ENCODE measurements at places on chromosomes 3 and 15. TPM values are rescaled to one million over a fixed set of nuclear protein-coding genes. Genes with fewer than 3 reads are reported as not detected.
A peak's percentile ranks its signal among the peaks of the same experiment; 100 is the strongest.

THAP10 gene
- total RNA-seq = 2.3 TPM

DNA sequence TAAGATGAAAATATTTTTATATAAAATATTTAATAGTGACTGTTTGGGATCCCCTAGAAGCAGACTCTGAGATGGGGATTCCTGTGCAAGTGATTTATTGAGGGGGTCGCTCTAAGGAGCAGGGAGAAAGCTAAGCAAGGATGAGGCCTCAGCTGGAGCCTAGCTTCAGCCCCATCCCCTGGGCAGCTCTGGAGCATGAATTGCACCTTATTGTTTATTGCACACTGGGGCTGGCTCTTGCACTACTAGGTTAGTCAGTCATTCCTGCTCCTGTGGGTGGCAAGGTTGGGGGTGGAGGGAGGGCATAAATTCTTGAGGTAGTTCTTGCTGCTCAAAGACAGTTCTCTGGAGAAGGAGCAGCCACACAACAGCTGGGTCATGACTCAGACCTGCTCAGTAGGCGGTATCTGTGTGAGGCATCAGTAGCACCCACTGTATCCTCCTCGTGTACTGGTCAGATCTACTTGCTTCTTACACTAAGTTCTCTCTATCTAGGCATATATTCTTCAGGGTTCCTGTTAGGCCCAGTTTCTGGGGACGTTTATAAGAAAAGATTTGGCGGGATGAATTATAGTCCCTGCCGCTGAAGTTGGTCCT, 27.2 kb upstream of the TNFSF10 start:
- peak; percentile 79 for DNase-seq
- H3K27ac ChIP-seq = no peak overlapping the region
- H3K27me3 ChIP-seq = no peaks in the 10 kb centered on the region

DNA sequence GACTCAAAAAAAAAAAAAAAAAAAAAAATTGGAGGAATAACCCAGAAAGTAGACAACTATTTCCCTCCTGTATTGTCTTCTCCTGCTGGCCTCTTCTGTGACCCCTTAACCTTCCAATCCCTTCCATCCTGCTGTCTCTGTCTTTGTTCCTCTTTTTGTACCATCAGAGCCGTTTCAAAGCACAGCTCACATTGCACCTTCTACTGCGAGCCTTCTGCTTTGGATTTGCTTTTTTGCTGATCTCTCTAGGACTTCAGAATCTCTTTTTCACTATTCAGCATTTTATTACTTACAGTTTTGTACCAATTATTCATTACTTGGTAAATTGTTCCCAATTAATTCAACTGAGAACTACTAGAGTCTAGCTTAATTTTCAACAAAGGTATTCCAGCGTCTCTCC, 284.0 kb upstream of the TBL1XR1 start:
- H3K27me3 ChIP-seq = no peaks in the 10 kb centered on the region
- no peak overlapping the region for H3K4me3 ChIP-seq
- H3K27ac ChIP-seq = no peak overlapping the region
- DNase-seq = no peak
- H3K4me1 ChIP-seq = peaks cover 4% of the 10 kb centered on the region

GRCh38 chr3:185582871-185583270, 3.2 kb upstream of the SENP2 start:
- no peak overlapping the region for H3K27ac ChIP-seq
- no peak overlapping the region for H3K4me3 ChIP-seq
- H3K4me1 ChIP-seq = peaks cover 3% of the 10 kb centered on the region
- H3K27me3 ChIP-seq = no peaks in the 10 kb centered on the region
- H3K36me3 ChIP-seq = no peaks in the 10 kb centered on the region
- no peak for DNase-seq

DNA sequence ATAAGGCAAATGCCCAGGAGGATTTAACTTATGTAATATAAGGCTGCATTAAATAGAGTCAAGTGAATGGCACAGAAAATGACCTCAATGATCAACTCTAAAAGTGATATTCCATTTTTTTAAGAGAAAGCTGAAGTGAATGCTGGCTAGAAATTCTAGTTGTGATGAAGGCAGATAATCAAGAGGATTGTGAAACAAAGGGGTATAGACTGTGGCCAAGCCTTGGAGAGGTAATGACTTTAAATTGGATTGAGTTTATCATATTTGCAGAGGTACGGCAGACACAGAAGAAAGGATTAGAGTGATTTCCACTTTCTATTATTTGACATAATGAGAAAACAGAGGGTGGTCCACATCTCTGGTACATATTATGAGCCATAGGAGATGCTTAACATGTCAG, 269.2 kb downstream of the MECOM start:
- no peak overlapping the region for H3K27ac ChIP-seq
- no peaks in the 10 kb centered on the region for H3K4me1 ChIP-seq
- DNase-seq = no peak

GRCh38 chr3:120909602-120909878, 1.5 kb downstream of the STXBP5L start:
- no peaks in the 10 kb centered on the region for H3K36me3 ChIP-seq
- peaks cover 2% of the 10 kb centered on the region for H3K4me1 ChIP-seq
- DNase-seq = no peak
- H3K27me3 ChIP-seq = peaks cover 8% of the 10 kb centered on the region

DNA sequence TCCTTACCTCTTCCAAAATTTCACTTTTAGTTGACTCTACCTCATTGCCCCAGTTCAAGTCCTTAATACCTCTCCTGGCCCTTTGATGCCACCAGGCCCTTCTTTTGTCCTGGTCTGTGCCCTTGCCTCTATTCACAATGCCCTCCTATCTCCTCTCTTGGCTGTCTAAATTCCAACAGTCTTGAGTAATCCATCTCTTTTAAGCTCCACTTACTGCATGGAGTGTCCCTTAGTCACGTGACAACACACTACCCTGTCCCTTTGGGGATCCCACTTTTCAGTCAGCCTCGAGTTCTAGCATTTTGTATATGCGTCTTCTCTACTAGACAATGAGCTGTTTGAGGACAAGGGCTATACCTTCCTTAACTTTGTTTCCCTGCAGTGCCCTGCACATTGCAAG, 52.7 kb upstream of the SCN5A start:
- no peak overlapping the region for H3K27ac ChIP-seq
- no peak overlapping the region for H3K4me3 ChIP-seq
- no peaks in the 10 kb centered on the region for H3K4me1 ChIP-seq
- no peak for DNase-seq

DNA sequence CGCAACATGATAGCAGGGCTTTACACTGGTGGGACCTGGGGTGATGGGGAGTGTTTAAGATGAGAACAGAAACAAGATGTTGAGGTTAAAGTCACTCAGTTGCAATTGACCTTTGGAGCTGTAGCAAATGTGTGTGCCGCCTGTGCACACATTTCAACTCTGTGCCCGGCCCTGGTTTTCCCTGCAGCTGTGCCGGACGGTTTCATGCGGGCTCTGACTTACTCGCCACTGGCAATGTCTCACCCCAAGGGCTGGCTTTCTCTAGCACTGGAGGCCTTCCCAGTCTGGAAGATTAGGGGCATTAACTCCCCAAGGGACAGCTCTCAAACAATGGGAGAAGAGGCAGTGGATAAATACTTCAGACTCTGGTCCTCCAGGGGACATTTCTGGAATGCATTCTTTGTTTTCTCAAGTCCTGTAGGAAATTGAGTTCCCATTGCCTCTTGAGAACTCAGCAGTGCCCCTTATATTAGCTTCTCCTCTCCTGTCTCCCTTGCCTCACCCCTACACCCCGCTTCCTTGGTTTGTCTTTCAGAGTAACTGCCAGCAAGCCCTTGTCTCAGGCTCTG, 152.5 kb downstream of the EDEM1 start:
- H3K27ac ChIP-seq = no peak overlapping the region
- no peaks in the 10 kb centered on the region for H3K27me3 ChIP-seq
- no peak overlapping the region for H3K4me3 ChIP-seq
- H3K36me3 ChIP-seq = no peaks in the 10 kb centered on the region
- no peaks in the 10 kb centered on the region for H3K4me1 ChIP-seq

- peak; percentile 50 for DNase-seq
- no peak overlapping the region for H3K4me3 ChIP-seq
- no peaks in the 10 kb centered on the region for H3K4me1 ChIP-seq
- no peak overlapping the region for H3K27ac ChIP-seq
- H3K27me3 ChIP-seq = no peaks in the 10 kb centered on the region
- no peaks in the 10 kb centered on the region for H3K36me3 ChIP-seq
These were observed 50.3 kb downstream of the SHQ1 start for GRCh38 chr3:72797773-72798543.

DNAJC17 gene
- total RNA-seq = 17.7 TPM

DNA sequence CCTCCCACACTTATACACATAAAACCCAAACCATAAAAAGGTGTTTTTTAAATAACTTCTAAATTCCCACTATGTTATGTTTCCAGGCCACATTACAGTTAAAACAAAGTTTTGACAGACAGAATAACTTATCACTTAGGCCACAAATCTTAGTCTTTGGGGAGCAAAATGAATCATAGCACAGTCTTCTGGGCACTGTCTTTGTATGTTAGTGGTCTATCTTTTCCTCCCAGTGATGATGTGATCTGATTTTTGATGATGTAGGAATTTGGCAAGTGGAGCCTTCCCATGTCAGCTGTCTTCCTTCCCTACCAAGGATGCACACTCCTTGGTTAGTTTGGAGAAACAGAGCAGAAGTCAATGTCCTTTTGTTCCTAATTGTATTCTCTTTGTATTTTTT, 67.3 kb downstream of the THSD4 start:
- no peak overlapping the region for H3K27ac ChIP-seq
- DNase-seq = no peak
- no peaks in the 10 kb centered on the region for H3K36me3 ChIP-seq
- no peaks in the 10 kb centered on the region for H3K4me1 ChIP-seq
- H3K4me3 ChIP-seq = no peak overlapping the region

GRCh38 chr3:57227930-57228751, 612 bp downstream of the APPL1 start:
- H3K27me3 ChIP-seq = no peaks in the 10 kb centered on the region
- H3K27ac ChIP-seq = peak overlapping the region; percentile 63
- DNase-seq = peak; percentile 55
- H3K4me1 ChIP-seq = peaks cover 2% of the 10 kb centered on the region
- H3K4me3 ChIP-seq = peak overlapping the region; percentile 54

DNA sequence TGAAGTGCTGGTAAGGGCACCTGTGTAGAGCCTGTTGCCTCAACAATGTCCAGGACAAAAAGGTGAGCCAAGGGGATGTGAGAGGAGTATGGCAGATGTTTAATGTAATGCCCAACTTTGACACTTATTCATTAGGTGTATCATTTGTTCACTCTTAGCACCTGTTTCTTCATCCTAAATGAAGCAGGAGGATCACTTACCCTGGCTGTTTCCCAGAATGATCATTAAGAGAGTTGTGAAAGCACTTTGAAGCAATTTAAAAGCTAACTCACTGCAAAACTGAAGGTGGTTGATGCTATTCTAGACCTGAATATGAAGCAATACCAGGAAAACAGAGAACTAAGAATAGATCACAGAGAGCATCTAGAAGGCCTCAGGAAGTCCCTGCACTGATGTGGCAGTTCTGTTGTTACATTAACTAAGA, 3.4 kb upstream of the HHLA2 start:
- no peak overlapping the region for H3K4me3 ChIP-seq
- no peaks in the 10 kb centered on the region for H3K36me3 ChIP-seq
- no peaks in the 10 kb centered on the region for H3K4me1 ChIP-seq
- no peak overlapping the region for H3K27ac ChIP-seq
- H3K27me3 ChIP-seq = no peaks in the 10 kb centered on the region
- no peak for DNase-seq

DNA sequence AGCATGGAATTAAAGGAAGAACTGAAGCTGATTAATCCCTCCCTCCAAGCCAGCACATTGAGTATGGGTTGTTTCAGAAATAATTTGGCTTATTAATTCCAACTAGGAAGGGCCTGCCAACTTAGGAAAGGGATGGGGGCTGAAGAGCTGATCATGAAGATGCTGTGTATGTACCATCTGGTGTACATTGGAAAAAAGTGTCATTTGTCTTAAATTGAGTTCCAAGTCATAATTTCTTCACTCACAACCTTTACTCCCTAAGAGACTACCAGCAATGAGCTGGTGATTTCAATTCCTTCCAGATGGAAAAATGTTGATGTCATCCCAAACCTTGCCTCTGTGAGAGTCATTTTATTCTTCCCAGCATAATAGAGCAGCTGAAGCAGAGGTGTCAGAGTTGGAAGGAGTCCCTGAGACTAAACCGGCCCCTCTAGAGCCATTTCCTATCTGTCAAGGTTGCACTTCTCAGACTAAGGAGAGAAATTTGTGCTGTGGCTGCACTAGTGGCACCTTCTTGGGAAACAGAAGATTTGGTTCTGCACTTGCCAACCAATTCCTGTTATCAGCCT, 79.4 kb downstream of the GTPBP8 start:
- DNase-seq = peak; percentile 44
- no peak overlapping the region for H3K4me3 ChIP-seq
- H3K36me3 ChIP-seq = no peaks in the 10 kb centered on the region

- no peaks in the 10 kb centered on the region for H3K27me3 ChIP-seq
- H3K36me3 ChIP-seq = no peaks in the 10 kb centered on the region
- H3K27ac ChIP-seq = no peak overlapping the region
- peaks cover 20% of the 10 kb centered on the region for H3K4me1 ChIP-seq
- DNase-seq = peak; percentile 80
These were observed 24.7 kb upstream of the TM4SF4 start for GRCh38 chr3:149449799-149450198.

GRCh38 chr3:59677747-59678702, 628.2 kb upstream of the CFAP20DC start:
- no peak for DNase-seq
- no peak overlapping the region for H3K4me3 ChIP-seq
- no peak overlapping the region for H3K27ac ChIP-seq
- H3K4me1 ChIP-seq = no peaks in the 10 kb centered on the region
- H3K27me3 ChIP-seq = no peaks in the 10 kb centered on the region
- H3K36me3 ChIP-seq = no peaks in the 10 kb centered on the region

GRCh38 chr3:172261054-172261453, 187.2 kb downstream of the GHSR start:
- peaks cover 3% of the 10 kb centered on the region for H3K36me3 ChIP-seq
- peak; percentile 37 for DNase-seq
- H3K4me3 ChIP-seq = no peak overlapping the region

DNA sequence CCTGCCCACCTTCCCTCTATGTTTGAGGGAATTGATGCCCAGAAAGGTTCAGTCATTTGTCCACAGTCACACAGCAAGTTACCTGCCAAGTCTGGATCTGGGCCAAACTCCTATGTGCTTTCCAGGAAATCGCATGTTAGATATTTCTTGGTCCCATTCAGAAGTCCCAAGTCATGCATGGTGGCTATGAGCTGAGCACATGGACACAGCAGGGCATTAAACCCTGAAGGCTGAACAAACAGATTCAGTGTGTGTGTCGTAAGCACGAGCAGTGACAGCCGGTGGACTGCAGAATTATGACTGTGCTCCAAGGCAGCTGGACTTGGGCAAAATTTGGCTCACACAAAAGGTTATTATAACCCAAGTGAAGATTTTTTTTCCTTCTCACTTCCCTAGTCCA, 11.4 kb upstream of the SLC6A6 start:
- peaks cover 3% of the 10 kb centered on the region for H3K4me1 ChIP-seq
- peaks cover 7% of the 10 kb centered on the region for H3K27me3 ChIP-seq
- peak; percentile 83 for DNase-seq

- no peak for DNase-seq
- H3K36me3 ChIP-seq = no peaks in the 10 kb centered on the region
- no peaks in the 10 kb centered on the region for H3K4me1 ChIP-seq
- no peak overlapping the region for H3K4me3 ChIP-seq
- H3K27ac ChIP-seq = no peak overlapping the region
These were observed 121.6 kb downstream of the TMEM108 start for GRCh38 chr3:133159498-133160475.

GRCh38 chr3:7025581-7026300, 164.8 kb downstream of the GRM7 start:
- H3K4me1 ChIP-seq = no peaks in the 10 kb centered on the region
- no peak overlapping the region for H3K27ac ChIP-seq
- no peaks in the 10 kb centered on the region for H3K27me3 ChIP-seq
- no peaks in the 10 kb centered on the region for H3K36me3 ChIP-seq

Data from fibroblast of lung (primary cell).